ENCODE measurements at places on chromosomes 2 and 18.

DNA sequence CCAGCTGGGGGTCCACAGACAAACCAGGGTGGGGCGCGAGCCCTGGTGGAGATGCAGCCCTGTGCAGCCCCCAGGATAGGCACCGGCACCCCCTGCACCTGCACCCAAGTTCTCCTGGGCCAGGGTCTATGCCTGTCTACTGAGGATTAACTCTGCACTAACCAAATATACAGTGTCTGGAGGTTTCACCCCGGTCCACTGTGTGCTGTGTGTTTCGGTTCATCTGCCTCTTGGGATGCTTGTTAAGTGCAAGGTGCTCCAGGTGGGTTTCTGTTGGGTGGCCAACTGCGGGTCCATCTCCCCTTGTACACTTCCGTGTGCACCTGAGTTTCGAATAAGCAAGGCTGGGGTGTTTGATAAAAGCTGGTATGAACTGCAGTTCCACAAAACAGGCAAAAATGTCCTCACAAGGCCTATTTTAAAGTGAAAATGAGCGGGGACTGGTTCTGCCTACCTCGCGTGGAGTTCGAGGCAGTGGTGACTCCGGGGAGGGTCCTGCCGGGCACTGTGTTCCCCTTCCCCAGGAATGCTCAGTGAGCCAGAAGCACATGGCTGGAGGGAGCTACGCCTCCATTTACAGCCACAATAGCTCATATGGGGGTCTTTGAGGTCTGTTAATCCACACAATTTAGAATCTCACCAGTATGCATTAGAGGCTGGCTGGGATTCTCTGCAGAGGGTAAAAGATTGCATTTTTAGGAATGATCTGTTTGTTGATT, 70.7 kb downstream of the EDAR start:
- no peak for DNase-seq

- DNase-seq, result no peak
These were observed 18.6 kb downstream of the RASGRP3 start for GRCh38 chr2:33494877-33495641.

GRCh38 chr18:1147730-1148129, 243.1 kb downstream of the ADCYAP1 start:
- DNase-seq, result no peak

- DNase-seq, result no peak
These were observed 1293.9 kb upstream of the LRRTM1 start for GRCh38 chr2:81598453-81598852.

- DNase-seq, result no peak
These were observed 471.9 kb upstream of the UBE2E3 start for GRCh38 chr2:180508458-180508857.

DNA sequence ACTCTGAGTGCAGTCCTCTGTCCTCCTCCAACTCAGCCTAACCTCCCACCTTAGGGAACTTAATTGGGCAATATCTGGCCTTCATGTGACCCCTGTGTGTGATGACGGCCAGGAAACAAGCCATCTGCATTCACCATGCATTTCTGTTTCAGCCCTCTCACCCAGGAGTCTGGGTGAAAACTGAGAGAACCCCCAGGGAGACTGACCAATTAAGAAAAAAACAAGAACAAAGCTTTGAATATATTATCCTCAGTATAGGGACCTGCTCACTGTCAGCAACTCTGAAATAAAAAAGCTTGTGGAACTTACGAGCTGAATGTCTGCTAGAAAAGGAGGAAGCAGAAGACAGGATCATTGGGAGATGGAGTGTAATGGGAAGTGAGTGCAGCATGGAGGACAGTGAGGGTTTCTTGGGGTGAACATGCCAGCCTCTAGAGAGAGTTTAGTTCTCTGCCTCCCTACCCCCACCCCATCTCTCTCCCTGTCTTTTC, 9.5 kb downstream of the MAPRE2 start:
- DNase-seq, result no peak

DNA sequence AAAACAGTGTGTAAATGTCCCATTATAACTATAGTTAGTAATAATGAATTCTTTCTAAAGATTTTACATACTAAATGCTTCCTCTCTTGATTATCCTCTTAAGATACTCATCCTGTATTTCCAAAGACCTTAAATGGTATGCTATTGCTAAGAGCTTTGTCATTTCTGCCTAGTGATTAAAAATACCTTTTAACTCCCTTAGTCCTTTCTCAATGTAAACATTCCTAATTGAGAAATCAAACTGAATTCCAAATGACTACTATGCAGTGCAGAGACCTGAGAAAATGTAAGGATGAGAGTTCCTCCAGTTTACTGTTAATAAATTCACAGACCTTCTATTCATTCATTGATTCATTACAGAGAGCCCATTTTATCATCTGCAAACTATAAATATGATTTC, 86.9 kb downstream of the SOS1 start:
- no peak for DNase-seq

GRCh38 chr2:96142217-96143113, 2.8 kb downstream of the DUSP2 start:
- no peak for DNase-seq

DNA sequence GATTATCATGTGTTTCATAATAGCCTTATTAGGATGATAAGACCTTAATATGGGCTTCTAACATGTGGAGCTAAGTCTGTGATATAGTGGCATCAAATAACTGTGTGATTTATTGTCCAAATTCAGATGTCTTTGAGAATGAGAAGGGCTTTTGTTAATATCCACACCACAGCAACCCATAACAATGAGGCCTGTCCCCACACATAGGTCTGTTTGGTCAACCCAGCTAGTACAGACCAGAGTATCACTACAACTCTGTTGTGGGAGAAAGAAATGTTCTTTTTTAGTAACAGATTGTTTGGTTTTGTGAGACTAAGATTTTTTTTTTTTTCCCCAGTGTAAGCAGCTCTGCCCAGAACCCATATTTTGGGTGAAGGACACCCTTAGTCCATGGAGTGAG, 439.2 kb downstream of the PIK3C3 start:
- no peak for DNase-seq

GRCh38 chr2:792687-793086, 115.5 kb upstream of the TMEM18 start:
- no peak for DNase-seq

DNA sequence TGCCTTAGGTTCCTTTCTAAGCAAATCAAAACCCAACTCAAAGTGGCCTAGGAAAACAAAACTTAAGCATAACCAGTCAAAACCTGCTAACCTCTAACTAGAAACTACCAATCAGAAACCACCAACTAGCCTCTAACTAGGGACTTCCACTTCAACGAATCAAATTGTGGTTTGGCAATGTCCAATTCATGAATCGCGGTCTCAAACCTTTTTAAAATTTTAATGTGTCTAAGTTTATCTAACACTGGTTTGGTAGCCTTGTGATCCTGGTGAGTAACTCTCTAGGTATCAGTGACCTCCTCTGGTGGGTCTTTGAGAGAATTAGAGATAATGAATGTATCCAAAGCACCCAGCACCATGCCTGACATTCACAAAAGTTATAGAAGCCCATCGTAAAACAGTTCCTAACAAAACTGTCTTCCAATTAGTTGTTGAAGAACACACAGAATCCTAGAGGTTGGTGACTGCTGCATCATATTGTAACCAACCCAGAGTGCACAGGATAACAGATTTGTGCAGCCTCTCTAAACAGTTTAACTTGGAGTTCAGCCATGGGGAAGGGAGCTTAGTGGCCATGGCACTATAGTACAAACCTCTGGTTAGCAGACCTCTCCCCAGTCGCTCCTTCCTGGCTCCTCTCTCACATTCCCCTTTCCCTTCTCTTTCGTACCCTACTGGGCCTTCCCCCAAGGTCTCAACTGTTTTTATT, 45.2 kb upstream of the B3GNT2 start:
- no peak for DNase-seq

DNA sequence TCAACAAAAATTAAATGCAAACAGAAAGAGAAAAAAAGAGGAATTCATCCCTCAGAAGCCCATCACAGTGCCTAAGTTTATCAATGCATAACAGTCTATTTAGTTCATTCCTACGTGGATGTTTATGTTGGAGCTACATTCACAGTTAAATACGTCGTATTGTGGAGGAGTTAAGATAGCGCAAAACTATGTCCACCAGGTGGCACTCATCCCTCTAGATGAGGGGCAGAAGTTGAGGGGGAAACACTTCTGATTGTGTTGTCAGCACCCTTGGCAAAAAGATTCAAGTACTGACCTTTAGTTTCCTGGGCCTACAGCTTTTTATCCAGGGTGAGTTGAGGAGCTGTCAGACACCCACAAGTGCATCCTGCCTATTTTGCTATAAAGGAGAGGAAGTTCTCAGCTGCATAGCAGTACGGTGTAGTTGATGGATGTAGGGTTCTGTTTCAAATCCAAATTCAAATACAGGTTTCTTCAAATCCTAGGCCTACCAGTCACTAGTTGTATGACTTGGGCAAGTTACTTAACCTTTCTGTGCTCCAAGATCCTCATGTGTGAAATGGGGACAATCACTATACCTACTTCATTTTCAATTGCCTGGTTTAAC, 26.8 kb upstream of the MYO1B start:
- DNase-seq, result no peak

DNA sequence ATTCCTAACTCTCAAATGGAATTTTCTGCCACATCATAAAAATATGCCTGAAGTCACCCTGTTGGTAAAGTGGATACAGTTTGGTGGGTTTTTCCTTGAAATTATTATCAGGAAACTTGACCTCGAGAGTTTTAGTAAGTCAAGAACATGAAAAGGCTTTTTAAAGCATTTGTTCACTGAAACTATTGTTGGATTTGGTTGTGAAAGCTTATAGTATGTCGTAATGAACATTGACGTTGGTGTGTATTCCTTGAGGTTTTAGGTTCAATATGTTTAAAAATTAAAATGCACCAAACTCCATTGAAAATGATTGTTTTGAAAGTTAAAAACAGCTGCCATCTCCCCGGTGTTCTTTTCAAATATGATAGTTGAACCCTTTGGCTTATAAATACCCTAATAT, 30.8 kb downstream of the AOX1 start:
- DNase-seq, result no peak

DNA sequence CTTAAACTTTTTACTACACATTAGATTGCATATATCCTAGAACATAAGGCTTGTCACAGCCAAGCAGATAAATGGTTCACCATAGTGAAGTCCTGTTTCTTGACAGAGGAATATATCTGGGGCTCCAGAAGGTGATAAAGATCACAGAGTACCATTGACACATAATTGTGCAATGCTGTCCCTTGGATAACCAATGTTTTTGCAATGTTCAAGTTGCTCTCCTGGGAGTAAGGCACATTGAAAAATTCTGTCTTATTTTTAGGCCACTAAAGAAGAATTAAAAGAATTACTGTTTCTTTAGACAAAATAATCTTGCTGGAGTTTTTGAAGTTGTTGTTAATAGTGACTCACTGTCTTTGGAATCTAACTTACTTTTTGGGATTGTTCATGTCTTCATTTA, 1132.8 kb downstream of the LRP1B start:
- no peak for DNase-seq

DNA sequence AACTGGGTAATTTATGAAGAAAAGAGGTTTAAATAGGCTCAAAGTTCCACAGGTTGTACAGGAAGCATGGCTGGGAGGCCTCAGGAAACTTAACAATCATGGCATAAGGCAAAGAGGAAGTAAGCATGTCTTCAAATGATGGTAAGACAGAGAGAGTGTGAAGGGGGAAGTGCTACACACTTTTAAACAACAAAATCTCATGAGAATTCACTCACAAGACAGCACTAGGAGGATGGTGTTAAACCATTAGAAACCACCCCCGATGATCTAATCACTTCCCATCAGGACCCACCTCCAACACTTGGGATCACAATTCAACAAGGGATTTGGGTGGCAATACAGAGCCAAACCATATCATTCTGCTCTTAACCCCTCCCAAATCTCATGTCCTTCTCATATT, 34.9 kb downstream of the CFAP210 start:
- no peak for DNase-seq

DNA sequence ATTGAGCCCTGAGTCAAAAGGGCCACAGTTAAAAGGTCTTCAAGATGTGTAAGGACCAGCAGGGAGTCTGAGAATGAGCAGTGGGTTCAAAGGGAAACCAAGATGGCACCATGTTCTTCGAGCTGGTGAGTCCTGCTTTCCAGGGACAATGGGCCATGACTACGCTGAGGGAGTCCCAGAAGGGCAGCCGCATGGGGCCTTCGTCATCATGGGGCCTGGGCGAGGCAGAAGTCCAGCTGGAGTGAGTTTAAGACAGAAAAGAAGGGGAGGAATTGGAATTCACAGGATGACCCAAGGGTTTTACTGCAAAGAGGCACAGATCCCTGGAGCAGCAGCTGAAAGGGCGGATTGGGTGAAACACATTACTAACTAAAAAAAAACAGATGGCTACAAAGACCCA, 340.8 kb upstream of the MYT1L start:
- no peak for DNase-seq

- no peak for DNase-seq
These were observed 89.2 kb upstream of the CTDP1 start for GRCh38 chr18:79590191-79591031.
